NCI-H526 (cell line): ENCODE measurements at places on chromosomes 7 and 10.

GRCh38 chr7:139640681-139641080 lies 117.2 kb downstream of the CLEC2L start:
- no peak for DNase-seq

DNA sequence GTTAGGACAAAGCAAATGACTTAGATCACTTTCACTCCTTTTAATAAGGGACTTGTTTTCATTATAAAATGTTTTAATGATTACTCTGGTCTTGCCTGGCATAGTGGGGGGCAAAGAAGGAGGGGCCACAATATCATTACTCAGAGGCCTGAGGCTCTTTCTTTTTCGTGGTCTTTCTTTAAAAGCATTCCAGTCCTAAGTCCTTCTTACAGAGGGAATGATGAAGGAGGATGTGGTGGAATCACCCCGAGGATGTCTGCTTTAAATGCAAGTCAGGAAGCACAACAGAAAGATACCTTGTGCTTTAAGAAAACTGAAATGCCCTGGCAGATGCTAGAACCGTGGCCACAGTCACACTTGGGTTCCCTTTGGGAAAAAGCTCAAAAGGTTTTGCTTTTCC lies 379.1 kb downstream of the INHBA start:
- no peak for DNase-seq

DNA sequence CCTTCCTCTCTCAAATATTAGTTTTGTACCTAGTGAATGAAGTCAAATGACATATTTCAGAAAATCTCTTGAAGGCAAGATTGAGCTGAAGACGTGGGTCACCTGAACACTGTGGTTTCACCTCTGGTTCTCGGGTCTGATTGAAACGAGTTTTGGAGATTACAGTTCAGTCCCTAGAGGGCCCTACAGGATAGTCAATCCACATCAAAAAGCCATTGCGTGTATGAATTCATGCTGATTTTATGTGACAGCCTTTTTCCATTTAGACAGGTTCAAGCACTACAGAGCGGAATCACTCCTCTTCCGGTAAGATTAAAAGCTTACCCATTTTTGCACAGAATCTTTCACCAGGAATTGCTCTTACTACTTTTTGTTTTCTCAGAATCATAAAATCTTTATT lies 62.2 kb downstream of the VIM start:
- peak; percentile 70 for DNase-seq

DNA sequence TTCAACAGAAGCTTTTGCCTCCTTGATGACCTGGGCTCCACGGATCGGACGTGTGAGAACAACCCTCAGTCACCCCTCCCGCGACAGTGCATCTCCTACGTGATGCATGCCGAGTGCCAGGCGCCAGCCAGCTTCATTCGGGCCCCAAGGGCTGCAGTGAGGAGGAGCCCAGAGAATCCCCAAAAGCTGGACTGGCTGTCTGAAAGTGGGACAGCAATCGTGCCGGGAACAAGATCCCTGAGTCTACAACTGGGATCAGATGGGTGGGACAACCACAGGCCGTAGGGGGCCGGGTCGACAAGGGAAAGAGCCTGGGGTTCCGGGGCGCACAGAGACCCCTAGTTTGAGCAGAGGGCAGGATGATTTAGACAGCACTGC lies 27.2 kb downstream of the EBF3 start:
- no peak for DNase-seq

DNA sequence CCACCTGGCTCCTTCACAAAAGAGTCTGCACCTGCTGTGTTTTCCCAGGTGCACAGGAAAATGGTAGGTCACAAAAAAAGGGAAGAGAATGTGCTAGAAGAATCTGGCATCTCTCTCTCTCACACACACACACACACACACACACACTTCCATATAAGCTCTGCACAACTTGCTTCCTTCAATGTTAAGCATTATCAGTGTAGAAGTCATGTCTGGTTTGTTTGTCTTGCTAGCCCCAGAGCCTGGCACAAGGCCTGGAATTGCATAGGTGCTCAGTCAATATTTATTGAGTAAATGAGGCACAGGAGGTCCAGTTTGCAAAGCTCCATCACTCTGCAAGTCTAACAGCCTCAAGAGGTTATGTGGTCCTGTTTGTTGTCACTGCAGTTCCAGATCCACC lies 867.3 kb upstream of the AUTS2 start:
- no peak for DNase-seq

DNA sequence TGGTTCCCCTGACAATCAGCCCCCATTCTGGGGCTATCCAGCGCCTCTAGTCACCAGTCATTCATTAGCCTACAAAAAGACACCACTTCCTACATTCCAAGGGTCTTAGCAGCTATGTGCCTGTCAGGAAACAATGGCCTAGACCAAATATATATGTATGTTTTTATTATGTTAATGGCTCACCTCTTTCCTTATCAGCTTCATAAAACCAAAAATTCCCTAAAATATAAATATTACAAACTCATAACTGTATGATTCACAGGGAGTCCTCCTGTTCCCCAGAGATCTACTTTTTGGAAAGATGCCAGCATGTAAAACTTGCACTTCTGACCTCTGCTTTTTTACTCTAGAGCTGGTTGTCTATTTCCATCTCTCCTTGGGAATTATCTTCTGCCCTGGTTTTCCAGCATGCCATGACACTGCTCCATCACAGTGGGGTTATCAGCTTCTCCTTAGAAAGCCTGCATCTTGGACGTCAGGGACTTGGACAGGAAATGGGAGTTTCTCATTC lies 79.2 kb downstream of the ABCA13 start:
- no peak for DNase-seq

DNA sequence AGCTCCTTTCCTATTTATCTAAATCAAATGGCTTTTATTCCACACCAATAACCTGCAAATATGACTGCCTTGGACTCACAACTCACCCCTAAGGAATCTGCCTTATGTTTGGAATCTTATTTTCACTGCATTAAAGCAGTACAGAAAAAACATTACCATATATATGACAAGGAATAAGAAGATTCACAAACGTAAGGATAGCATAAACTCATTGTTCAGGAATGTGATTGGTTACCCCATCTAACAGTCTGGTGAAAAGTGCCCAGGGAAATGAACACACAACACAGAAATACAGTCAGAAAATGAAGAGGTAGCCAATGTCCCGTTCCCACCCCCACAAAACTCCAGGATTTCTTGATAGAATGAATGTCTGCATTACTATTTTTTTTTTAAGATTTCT lies 2.0 kb downstream of the PPP3CB start:
- no peak for DNase-seq

- no peak for DNase-seq
These were observed 23.0 kb upstream of the CDK13 start for GRCh38 chr7:39927018-39927417.

DNA sequence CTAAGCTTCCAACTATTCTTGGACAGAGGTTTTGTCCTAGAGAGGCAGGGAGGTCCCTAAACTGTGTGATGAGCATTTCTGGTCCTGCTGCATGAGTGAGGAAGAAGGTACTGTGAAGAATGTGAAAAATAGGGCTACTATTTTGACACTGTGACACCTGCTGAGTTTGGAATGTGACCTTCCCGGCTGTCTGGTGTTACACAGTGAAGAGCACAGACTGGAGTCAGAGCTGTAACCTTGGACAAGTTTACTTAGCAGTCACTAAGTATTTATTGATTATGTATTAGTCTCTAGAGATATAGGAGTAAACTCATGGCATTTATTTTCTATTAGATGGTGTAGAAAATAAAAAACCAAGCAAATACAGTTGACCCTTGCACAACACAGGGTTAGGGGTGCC lies 12.3 kb downstream of the GOLGA7B start:
- no peak for DNase-seq

- DNase-seq = no peak
These were observed 168.9 kb downstream of the KCND2 start for GRCh38 chr7:120441850-120442249.

GRCh38 chr10:97408496-97408992 lies 7.4 kb upstream of the RRP12 start:
- no peak for DNase-seq

DNA sequence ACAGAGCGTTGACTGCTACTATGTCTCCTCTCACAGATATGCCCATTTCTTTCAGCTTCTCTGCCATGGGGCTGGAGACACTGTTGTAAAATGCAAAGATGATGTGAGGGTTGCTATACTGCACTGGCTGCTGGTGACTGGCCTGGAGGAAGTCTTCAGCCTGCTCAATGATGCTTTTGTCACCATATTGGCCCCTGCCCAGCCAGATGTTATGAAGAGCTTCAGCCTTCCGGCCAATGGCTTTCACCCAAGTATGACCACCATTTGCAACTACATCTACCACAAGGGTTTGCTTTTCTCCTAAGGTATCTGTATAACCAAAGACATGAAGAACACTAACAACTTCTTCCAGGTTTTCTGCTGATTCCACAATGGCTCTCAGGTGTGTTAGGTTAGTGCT lies 1.6 kb downstream of the C7orf25 start:
- no peak for DNase-seq

DNA sequence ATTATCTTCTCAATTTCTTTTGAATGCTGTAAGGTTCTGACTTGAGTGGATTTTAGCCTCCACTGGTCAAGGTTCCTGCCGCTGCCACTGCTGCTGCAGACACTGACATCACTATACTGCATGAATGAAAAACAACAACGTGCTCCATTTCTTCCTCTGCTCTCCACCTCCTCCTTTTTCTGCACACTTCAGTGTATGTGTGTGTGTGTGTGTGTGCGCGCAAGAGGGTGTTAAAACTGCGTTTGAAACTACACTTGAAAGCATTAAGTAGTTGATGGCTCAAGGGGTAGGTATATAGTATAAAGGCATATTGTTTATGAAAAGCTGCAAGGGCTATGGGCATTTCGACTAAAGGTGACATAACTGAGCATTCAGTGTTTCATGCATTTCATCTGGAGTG lies 3.5 kb downstream of the GLCCI1 start:
- no peak for DNase-seq

- DNase-seq = no peak
These were observed 6.0 kb downstream of the WIPF3 start for GRCh38 chr7:29812185-29812876.

DNA sequence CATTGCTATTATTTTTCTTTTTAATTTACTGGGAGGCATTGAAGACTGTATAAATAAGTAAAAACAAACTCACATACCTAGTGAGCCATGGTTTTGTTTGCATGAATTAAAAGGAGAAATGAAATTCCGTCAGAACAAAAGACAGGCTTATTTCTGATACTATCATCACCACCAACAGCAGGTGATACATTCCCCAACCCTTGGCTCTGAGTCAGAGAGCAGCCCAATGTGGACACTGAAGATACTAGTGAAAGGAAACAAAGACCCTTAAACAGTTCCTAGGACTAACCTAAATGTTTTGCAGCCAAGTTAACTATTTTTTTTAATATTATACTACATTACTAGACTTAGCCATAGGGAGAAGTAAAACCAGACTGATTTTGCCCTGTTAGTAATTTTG lies 31.6 kb downstream of the CHRM2 start:
- peak; percentile 79 for DNase-seq

- DNase-seq = peak; percentile 14
These were observed 43.8 kb downstream of the CYTH3 start for GRCh38 chr7:6228361-6229229.

- no peak for DNase-seq
These were observed 168.0 kb upstream of the PRKCQ start for GRCh38 chr10:6748029-6748428.

DNA sequence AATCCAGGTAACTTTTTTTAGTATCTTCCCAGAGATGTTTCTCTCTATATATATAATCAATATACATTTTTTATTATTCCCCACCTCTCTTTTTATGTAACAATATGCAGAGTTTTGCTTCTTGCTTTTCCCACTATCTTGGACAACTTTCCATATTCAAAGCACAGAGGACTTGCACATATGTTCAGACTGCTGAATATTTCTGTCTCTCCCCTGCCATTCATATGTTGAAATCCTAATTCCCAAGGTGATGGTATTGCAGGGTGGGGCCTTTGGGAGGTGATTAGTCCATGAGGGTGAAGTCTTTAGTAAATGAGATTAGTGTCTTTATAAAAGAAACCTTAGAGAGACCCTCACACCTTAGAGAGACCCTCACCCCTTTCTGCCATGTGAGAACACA lies 72.8 kb downstream of the CFTR start:
- no peak for DNase-seq

- no peak for DNase-seq
These were observed 411.8 kb upstream of the FOXK1 start for GRCh38 chr7:4270268-4270667.

GRCh38 chr7:104650991-104651640 lies 322.7 kb downstream of the LHFPL3 start:
- DNase-seq = no peak

- no peak for DNase-seq
These were observed 323.6 kb downstream of the BBS9 start for GRCh38 chr7:33452805-33453502.

DNA sequence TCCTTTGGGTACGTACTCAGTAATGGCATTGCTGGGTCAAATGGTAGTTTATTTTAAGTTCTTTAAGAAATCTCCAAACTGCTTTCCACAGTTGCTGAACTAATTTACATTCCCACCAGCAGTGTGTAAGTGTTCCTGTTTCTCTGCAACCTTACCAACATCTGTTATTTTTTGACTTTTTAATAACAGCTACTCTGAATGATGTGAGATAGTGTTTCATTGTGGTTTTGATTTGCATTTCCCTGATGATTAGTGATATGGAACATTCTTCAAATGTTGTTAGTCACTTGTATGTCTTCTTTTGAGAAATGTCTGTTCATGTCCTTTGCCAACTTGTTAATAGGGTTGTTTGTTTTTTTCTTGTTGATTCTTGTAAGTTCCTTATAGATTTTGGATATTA lies 558.9 kb downstream of the SH2D4B start:
- DNase-seq = no peak

- DNase-seq = no peak
These were observed 617.6 kb downstream of the MAGI2 start for GRCh38 chr7:78835897-78836296.

- no peak for DNase-seq
These were observed 59.9 kb downstream of the WDFY4 start for GRCh38 chr10:48744587-48744986.
